Head of caudate nucleus (tissue), 42 donors: ENCODE measurements at places on chromosomes 12 and 14.

GRCh38 chr12:91196436-91196835 is 13.8 kb upstream of the DCN start:
- no peak for DNase-seq

GRCh38 chr12:121531356-121531750 is 49.5 kb downstream of the KDM2B start:
- no peak for DNase-seq

GRCh38 chr12:121237415-121237814 is 27.5 kb downstream of the P2RX4 start:
- DNase-seq, result no peak

DNA sequence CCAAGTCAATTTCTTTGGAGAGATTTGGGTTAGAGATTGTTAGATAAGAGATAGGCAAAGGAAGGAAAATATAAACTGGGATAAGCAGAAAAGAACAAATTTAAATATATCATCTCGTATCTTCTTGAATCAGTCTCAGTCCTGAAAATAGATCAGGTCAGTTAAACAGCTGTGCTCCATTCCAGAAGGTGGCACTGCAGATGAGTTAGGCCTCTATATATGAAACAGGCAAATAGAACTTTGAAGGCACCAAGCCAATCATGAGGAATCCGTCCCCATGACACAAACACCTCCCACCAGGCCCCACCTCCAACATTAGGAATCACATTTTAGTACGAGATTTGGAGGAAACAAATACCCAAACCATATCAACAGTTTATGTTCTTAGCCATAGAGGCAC is 605.5 kb upstream of the USP15 start:
- DNase-seq, result no peak

GRCh38 chr12:109685574-109686447 is 27.8 kb upstream of the FAM222A start:
- DNase-seq, result no peak

GRCh38 chr14:70934502-70935134 is 27.4 kb downstream of the PCNX1 start:
- DNase-seq, result no peak

DNA sequence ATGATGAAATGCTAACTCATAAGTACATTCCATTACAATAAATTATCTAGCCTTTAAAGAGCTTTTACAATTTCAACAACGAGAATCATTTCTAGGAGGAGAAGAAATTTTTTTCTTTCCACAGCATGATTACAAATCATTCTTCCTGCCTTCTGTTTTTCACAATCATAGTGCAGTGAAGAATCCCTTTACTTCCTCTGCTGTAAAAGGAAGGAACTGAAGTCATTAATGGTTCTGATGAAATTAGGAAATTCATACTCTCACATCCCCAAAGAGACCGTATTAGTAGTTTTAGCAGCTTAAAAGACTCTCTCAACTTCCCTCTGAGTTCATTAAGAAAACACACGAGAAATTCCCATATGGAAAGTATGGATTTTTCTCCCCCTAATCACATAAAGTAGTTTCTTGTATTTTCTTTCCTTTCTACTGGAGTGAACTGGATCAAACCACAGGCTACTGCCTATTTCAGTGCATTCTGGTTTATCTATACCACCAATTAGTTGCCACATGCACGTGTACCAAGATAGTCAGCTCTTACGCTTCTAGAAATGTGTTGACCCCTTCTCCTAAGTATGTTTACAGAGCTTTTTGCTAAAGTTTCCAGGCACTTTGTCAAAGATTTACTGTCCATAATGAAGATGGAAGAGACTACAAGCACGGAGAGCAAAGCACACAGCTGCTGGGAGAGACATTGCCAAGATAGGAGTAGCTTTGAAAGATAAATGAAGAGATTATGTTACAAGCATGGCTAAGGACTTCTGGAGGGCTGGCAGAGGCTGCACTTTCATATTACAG is 58.9 kb upstream of the KITLG start:
- no peak for DNase-seq
